ENCODE measurements at places on chromosomes 1 and 21. TPM values are rescaled to one million over a fixed set of nuclear protein-coding genes. Genes with fewer than 3 reads are reported as not detected.

DNA sequence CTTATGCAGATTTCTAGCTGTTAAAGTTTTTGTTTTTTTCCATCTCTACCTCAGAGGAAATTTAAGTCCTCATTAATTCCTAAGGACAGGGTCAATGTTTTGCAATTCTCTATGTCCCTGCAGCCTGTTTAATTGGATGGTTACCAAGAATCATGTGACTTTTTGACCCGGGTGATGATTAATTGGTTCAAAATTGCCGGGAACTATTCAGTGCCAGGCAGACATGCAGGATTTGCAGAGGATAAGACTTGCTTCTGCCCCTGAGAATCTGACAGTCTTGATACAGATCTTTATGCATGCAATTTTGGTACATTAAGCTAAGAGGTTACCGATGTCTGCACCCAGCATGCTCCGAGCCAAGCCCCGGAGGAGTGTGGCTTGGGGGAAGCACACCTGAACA is 87.9 kb downstream of the PLPP3 start:
- peaks cover 51% of the 10 kb centered on the region for H3K36me3 ChIP-seq
- no peak overlapping the region for H3K4me3 ChIP-seq
- peaks cover 25% of the 10 kb centered on the region for H3K4me1 ChIP-seq
- H3K27ac ChIP-seq, result no peak overlapping the region
- DNase-seq, result no peak

DNA sequence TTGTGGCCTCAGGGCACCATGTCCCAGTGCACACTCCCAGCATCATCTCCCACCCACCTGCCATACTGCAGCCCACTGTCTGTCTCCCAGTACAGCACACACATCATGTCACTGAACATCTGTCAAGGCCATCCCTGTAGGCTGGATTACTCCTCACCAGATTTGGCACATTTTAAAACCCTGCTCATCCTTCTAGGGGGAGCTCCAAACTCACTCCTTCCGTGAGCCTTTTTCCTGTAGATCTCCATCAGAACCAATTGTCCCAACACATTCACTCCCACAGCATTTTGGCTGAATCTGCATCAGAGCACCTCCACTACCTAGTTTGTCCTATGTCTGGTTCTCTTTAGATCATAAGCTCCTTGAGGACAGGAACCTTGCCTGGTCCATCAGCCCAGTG is 58.6 kb upstream of the GRIK3 start:
- no peak overlapping the region for H3K27ac ChIP-seq
- DNase-seq, result no peak
- H3K27me3 ChIP-seq, result no peaks in the 10 kb centered on the region
- H3K4me3 ChIP-seq, result no peak overlapping the region
- H3K4me1 ChIP-seq, result no peaks in the 10 kb centered on the region

- H3K4me3 ChIP-seq, result no peak overlapping the region
- H3K4me1 ChIP-seq, result peaks cover 7% of the 10 kb centered on the region
- no peak for DNase-seq
These were observed 29.9 kb downstream of the POFUT2 start for GRCh38 chr21:45257673-45258341.

LEPR gene
- 5.5 TPM for total RNA-seq

C1orf87 gene
- total RNA-seq, result not detected

CRNN gene
- total RNA-seq, result not detected
